ENCODE measurements at places on chromosomes 4 and X.

GRCh38 chr4:145679991-145680455 is at the start of gene C4orf51:
C4orf51 (plus strand) TSS chr4:145680146; CDS start chr4:145680204, 58 bp downstream.
- no peak for DNase-seq

- no peak for DNase-seq
Measured at GRCh38 chr4:25656031-25656430, 380 bp downstream of the SLC34A2 start.

DNA sequence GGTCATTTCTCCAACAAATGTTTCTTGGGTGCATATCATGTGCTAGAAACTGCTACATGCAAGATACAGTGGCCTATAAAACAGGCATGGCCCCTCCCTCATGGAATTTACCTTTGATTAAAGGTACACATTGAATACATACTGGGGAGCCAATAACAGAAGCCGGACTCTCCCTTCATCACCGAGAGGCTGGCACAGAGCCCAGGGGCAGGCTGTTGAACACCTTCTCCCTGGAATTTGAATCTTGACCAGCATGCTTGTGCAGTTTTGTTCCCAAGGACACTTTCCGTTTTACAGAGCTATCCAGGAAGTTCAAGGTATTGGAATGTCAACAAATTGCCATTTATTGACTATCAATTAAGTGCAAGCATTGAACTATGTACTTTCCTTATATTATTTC is 33.2 kb downstream of the PPARGC1A start:
- no peak for DNase-seq

- DNase-seq = no peak
Measured at GRCh38 chr4:21949073-21949457, 493 bp upstream of the KCNIP4 start.

GRCh38 chr4:123617791-123618190 is 221.2 kb downstream of the SPRY1 start:
- no peak for DNase-seq

DNA sequence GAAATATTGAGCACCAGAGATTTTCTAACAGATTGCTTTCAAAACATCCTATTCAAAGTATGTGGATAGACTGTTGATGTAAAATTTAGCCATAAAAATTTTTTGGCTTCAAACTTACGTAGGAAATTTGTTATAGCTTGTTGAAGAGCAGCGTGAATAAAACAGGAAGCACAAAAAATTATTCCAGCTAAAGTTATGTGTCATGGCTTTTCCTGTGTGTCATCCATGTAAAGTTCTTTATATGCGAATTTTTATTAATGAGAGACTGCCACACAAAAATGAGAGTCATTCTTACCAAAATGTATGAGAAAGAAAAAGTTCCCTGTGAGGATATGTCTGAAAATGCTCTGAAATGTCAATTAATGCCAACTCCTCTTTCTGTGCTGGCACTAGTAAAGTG is 19.5 kb downstream of the EPGN start:
- DNase-seq = no peak

DNA sequence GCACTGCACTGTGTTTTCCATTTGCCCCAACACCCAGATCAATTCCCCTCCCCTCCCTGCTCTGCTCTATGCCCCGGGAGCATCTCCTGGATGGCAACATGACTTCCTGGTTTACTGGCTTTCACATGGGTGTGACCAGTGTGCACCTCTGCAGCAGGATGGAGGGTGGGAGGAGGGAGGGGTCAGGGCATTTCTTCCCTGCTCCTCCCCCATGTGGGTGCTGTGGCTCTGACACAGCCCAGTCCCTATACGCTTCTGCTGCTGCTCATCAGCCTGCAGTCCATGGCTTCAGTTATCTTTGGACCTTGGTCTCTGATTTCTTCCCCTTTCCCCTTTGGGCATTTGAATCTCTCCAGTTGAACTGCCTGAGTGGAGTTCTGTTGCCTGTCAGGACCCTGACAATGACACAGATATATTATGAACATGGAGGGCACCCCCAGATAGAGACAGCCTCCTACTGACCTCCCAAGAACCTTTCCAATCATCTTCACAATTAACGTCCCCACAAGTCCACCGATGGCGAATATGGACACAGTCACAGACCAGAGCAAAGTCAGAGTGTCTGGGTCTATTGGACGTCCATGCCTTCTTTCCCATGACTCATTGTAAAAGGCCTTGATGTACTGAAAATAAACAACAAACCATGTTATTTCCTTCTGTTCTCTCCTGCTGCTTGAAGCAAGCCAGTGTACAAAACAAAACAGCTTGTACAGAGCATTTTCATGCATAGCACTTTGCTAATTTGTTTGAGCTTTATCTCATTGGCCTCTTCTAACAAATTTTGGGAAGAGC is 24.8 kb downstream of the SLC2A9 start:
- no peak for DNase-seq

GRCh38 chr4:105389167-105389566 is 84.7 kb downstream of the PPA2 start:
- DNase-seq = no peak

DNA sequence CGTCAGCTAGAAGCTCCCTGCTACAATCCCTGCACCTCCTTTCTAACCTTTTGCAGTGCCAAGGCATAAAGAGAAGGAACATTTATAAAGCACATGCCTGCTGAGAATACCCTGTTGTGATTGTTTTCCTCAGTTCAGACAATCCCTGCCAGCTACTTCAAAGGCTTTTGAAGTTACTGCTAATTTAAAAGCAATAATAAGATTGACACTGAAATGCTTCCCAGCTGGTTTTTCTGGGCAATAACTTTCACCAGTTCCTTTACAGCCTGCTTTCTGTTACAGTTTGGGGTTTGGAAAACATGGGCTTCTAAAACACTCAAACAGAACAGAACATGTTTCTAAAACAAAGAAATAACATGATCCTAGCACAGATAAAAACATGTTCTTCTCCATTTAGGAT is 232.3 kb upstream of the CPEB2 start:
- DNase-seq = no peak

DNA sequence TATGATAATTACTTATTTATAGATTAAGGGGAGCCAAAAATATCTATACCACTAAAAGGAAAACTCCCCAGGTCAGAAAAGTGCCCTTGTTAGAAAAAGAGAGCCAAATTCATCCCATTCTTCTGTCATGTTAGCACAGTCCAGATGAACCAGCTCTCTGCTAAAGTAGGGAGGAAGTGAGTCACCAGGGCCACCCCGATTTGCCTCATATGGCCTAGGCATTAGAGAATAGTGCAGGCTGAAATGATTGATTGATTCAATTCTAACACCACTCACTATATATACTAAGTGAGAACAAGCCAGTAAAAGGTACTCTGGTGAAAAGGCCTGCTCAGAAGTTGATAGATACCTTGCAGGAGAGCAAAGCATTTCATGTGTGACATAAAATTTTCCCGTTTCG is 94.5 kb downstream of the SRPX start:
- DNase-seq = no peak

DNA sequence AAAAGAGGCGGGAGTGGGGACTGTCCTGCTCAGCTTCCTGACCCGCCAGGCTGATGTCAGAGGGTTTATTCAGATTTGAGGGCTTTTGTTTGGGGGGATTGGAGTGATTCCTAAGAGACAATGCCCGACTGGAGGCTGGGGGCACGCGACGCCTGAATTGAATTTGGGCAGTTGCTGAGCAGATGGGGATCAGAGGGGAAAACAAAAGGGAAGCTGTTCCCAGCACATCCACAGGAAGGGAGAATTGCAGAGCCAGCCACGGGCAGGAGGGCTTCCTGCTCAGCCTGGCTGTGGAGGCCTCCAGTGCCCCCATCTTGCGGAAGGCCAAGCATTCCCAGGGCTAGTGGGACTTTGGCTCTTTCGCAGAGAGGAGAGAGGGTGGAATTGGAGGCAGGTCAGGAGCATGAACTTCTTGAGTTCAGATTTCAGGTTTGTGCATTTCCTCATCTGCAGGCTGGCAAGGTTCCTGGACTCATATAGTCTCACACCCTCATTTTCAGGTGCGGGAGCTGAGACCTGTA is 162.8 kb downstream of the NHS start:
- no peak for DNase-seq

DNA sequence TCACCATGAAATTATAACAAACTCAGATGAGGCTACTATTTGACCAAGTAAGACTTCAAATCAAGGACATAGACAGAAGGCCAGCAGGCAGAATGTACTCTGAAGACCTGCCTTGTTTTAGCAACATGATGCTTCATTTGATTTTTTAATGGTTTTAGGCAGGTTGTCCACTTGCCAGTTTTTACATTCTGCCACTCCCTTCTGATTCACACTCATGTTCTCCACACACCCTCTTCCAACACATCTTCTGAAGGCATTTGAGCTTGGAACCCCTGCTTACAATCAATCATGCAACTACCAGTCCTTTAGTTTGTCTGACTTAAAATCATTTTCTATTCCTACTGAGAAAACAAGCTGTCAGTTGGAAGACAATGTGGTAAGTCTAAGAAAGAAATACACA is 114.9 kb upstream of the SMIM31 start:
- no peak for DNase-seq

- DNase-seq = no peak
Measured at GRCh38 chrX:30680618-30681017, 27.4 kb downstream of the GK start.
